Mucosa of gallbladder (tissue), 1 donor: ENCODE measurements at places on chromosomes 12 and 14. TPM values are rescaled to one million over a fixed set of nuclear protein-coding genes. Genes with fewer than 3 reads are reported as not detected.

The FLVCR2 gene
- total RNA-seq: 8.7 TPM

The P2RX2 gene
- total RNA-seq: not detected

GRCh38 chr12:57148469-57149244, 1.2 kb upstream of the LRP1-AS start:
- peak; percentile 59 for DNase-seq

- DNase-seq: no peak
These were observed 355.5 kb downstream of the SNAPC1 start for GRCh38 chr14:62117751-62118105.

GRCh38 chr14:101889898-101890297, 74.5 kb upstream of the DYNC1H1 start:
- no peak for DNase-seq

DNA sequence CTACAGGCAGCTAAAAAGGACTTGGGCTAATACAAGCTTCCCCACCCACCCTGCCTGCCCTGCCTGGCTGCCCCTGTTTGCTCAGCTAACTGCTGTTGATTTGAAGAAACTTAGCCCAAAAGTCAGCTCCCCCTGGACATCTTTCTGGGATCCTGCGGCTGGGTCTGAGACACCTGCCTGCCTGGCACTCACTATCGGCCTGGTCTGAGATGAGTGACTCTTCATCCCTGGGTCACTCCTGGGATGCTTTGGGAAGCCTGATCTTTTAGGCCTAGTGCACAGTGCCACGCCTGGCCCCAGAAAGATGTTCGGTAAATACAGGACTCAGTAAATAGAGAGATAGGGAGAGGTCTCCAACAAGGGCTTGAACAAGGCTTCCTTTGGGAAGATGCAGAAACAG, 211.3 kb upstream of the DIO3 start:
- no peak for DNase-seq

DNA sequence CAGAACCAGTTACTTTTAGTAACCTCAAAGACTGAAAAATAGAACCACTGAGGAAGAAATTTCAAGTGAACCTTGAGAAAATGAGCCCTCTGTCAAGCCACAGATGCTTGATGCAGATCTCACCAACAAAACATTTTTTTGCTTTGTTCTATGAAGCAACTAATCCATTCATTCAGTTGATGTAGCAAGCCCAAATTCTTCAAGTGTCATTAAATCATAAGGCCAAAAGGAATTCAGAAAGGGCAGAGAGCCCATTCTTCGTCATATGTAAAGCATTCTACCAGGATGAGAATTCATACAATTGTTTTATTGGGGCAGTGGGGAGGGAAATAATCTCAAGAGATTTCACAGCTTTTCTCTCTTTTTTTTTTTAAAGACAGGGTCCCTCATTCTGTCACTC, 218.0 kb upstream of the RGS6 start:
- no peak for DNase-seq

GRCh38 chr14:76456200-76456599, 80.3 kb downstream of the ESRRB start:
- DNase-seq: peak; percentile 32
